ENCODE measurements at places on chromosomes 13 and 19.
A peak's percentile ranks its signal among the peaks of the same experiment; 100 is the strongest.

- no peak for DNase-seq
Measured at GRCh38 chr13:45834411-45834994, 17.1 kb downstream of the SIAH3 start.

GRCh38 chr19:42290523-42291434, 11.2 kb upstream of the PRR19 start:
- no peak for DNase-seq

DNA sequence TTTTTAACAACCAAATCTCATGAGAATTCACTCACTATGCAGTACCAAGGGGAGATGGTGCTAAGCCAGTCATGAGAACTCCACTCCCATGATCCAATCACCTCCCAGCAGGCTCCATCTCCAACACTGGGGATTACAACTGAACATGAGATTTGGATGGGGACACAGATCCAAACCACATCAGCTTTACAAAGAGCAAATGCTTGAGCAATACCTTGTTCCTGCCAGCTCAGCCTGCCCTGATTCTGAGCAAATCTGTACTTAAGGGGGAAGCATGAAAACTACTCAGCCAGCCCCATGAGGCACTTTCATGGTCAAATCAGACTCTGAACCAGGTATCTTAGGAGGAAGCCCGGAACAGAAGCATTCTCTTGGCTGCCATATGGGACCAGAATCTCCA, 259.9 kb downstream of the TBC1D4 start:
- DNase-seq = no peak

- DNase-seq = no peak
Measured at GRCh38 chr13:53075356-53076041, 46.9 kb downstream of the OLFM4 start.

DNA sequence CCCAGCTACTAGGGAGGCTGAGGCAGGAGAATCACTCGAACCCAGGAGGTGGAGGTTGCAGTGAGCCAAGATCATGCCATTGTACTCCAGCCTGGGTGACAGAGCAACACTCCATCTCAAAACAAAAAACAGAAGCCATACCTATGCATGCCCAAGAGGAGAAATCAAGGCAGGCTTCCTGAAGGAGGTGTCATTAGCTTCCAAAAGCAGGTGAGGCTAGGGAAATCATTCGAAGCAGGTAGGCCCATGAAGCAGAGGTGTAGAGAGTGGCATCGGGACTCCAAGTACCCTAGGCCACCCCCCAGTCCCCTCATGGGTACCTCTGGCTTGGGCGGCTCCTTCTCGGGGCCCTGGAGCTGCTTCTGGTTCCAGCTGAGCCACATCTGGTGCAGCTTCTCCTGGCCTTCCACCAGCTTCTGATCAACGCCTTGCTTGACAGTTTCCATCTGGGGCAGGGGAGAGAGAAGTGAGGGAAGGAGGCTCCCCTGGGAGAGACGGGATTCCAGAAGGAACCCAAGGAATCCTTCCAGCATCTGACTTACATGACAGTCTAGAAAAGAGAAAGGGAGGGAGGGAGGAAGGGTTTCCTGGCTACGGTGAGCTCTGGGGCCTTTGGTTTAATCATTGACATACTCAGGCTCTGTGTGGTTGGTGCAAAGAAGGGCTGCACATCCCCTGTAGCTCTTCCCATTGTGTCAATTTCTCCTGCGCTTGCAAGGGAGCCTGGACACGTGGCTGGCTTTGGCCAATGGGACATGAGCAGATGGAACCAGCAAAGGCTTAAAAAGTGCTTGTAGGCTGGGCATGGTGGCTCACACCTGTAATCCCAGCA, 13.1 kb upstream of the TICAM1 start:
- no peak for DNase-seq

- DNase-seq = no peak
Measured at GRCh38 chr19:57437931-57438330, 2.8 kb downstream of the ZNF749 start.

- no peak for DNase-seq
Measured at GRCh38 chr13:45422731-45423292, 4.6 kb upstream of the SLC25A30 start.

DNA sequence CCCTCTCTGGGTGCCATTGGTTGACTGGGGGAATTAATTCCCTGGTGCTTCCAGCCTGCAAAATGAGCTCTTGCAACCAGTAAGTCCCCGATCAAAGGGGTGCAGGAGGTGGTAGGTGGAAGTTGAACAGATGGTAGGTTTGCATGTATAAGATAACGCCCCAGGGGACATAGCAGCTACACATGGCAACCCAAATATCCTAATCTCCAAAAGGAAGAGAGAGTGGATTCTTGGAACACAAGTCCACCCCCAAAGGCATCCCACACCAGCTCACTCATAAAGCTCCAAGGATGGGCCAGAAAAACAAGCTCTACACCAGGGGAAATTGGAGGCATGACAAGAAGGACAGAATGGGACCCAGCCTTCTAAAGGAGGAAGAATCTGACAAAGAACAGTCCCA, 4.8 kb downstream of the CD209 start:
- no peak for DNase-seq

DNA sequence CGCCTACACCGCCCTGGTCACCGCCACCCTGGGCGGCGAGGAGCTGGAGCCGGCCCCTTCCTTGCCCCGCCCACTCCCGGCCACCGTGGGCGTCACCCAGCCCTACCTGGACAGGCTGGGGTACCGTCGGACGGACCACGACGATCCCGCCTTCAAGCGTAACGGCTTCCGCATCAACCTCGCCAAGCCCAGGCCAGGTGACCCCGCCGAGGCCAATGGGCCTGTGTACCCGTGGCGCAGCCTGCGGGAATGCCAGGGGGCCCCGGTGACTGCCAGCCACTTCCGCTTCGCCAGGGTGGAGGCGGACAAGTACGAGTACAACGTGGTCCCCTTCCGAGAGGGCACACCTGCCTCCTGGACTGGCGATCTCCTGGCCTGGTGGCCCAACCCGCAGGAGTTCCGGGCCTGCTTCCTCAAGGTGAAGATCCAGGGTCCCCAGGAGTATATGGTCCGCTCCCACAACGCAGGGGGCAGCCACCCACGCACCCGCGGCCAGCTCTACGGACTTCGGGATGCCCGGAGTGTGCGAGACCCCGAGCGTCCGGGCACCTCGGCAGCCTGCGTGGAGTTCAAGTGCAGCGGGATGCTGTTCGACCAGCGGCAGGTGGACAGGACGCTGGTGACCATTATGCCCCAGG, 7.0 kb downstream of the CILP2 start:
- DNase-seq = no peak

GRCh38 chr19:40380199-40381037, 9.6 kb downstream of the HIPK4 start:
- DNase-seq = no peak

GRCh38 chr13:46796129-46796514, 839 bp downstream of the ESD start:
- no peak for DNase-seq

DNA sequence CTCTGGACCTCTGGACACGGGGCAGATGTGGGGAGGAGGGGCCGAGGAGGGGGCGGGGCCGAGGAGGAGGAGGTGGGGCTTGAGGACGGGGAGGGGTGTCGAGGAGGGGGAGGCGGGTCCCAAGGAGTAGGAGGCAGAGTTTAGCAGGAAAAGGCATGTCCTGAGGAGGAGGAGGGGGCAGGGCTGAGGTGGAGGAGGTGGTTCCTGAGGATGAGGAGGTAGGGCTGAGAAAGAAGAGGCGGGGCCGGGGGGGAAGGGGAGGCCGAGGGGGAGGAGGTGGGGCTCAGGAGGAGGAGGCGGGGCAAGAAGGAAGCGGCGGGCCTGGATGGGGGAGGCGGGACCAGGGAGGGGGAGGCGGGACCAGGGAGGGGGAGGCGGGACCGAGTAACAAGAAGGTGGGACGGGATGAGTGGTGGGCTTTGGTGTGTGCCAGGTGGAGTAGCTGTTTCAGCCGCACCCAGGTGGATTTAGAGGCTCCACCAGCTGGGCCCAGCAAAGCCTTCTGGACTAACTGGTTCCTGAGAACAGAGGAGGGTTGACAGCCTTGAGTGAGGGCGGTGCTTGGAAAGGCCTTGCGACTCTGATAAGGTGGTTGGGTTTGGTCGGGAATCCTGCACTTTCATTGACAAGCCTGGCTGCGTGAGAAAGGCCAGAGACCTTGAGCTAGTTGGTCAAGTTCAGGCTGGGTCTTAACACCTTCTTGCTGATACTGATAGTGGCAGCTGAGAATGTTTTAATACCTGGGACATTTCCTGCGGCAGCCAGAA, 7.7 kb downstream of the TECR start:
- DNase-seq = no peak

GRCh38 chr19:2856457-2857050, 10.6 kb upstream of the ZNF556 start:
- DNase-seq = no peak

DNA sequence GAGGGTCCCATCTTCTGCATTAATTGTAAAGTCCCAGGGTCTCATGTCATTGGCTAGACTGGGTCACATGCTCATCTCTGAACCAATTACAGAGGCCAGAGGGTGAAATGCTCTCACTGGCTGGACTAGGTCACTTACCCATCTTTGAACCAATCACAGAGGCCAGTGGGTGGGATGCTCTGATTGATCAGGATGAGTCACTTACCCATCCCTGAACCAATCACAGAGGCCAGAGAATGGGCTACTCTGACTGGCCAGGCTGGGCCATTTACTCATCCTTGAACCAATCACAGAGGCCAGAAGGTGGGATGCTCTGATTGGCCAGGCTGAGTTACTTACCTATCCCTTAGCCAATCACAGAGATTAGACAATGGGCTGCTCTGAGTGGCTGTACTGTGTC, 5.3 kb downstream of the MISP start:
- no peak for DNase-seq

GRCh38 chr19:11694533-11695439, 44.0 kb downstream of the ZNF823 start:
- DNase-seq = no peak

GRCh38 chr13:108322206-108322824, 52.8 kb downstream of the TNFSF13B start:
- DNase-seq = no peak

- no peak for DNase-seq
Measured at GRCh38 chr19:7663706-7664105, 5.1 kb upstream of the RETN start.

GRCh38 chr19:11942843-11943108, 17.9 kb downstream of the ZNF700 start:
- DNase-seq = no peak

GRCh38 chr19:48573163-48573505, 21.2 kb downstream of the SULT2B1 start:
- no peak for DNase-seq

DNA sequence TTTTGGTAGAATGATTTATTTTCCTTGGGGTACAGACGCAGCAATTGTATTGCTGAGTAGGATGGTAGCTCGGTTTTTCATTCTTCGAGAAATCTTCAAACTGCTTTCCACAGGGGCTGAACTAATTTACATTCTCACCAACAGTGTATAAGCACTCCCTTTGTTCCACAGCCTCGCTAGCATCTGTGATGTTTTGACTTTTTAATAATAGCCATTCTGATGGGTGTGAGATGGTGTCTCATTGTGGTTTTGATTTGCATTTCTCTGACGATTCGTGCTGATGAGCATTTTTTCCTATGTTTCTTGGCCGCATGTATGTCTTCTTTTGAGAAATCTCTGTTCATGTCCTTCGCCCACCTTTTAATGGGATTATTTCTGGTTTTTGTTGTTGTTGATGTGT, 54.8 kb upstream of the UQCRFS1 start:
- DNase-seq = no peak

DNA sequence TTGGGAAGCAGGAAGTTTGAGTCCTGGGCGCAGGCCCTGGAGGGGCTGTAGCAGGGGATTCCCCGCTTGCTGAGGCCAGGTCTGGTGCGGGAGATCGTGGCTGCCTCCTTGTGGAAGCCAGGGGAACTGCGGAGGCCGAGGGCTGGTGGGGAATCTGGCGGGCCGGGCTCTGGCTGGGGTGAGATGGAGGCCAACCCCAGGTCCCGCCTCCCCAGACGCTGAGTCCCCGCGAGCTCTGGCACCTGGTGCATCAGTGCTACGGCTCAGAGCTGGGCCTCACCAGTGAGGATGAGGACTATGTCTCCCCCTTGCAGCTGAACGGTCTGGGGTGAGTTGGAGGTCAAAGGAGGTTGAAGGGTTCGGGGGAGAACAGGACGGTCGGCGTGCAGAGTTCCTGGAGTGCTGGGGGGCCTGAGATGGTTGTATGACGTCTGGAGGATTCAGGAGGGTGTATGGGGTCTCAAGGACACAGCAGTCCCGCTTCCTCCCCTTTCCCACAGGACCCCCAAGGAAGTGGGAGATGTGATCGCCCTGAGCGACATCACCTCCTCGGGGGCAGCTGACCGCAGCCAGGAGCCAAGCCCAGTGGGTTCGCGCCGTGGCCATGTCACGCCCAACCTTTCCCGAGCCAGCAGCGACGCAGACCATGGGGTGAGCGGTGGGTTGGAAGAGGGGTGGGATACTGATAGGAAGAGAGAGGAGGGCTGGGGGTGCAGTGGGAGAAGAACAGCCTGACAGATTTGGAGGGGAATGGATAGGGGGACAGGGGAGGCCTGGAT, 13.1 kb downstream of the GRAMD1A start:
- no peak for DNase-seq

DNA sequence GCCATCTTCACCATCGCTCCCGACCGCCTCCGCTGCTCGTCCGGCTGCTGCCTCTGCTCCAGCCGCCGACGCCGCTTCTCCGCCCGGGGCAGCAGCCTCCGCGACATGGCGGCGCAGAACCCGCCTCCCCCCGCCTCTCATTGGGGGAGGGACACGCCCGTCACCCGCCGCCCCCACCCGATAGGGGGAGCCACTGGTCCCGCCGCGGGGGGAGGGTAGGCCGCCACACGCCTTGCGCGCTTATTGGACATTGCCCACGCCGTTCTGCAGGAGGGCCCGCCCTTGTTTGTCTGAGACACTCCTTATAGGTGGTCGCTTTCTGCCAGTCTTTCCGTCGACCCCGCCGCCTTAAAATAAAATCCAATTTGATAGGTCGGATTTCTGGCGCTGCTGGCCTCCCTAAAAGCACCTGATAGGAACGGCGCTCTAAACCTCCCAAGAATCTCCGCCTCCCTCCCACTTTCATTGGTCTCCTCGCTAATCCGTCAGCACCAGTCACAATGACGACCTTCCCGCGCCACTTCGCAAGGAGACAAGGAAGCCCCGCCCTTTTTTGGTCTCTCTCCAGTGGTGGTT, at the start of gene HNRNPL:
Gene HNRNPL, minus strand, starts transcription at position 127 of the 576 bp plus-strand sequence. Its CDS starts 20 bp downstream, at position 107.
- DNase-seq = peak; percentile 99

- no peak for DNase-seq
Measured at GRCh38 chr13:66210677-66211076, 1019.5 kb downstream of the PCDH9 start.

DNA sequence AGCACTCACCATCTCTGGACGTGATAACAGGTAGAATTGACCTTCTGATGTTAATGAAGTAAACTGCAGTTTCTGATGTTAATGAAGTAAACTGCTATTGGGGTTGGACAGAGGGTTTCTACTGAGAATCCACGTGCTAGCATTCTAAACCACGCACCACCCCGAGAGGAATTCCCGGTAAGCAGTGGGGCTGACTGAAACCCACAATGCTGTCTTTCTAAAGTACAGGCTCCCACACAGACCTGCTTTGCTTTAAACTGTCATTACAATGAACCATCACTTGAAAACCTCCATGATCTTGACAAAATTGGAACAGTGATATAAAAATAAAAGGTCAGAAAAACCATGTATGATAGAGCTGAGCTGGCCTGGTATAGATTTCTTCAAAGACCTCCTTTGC, 559.0 kb downstream of the FGF9 start:
- no peak for DNase-seq
